CD4-positive, alpha-beta T cell treated with Interleukin-15 for 4 hours (primary cell): ENCODE measurements at places on chromosomes 11 and 22.

DNA sequence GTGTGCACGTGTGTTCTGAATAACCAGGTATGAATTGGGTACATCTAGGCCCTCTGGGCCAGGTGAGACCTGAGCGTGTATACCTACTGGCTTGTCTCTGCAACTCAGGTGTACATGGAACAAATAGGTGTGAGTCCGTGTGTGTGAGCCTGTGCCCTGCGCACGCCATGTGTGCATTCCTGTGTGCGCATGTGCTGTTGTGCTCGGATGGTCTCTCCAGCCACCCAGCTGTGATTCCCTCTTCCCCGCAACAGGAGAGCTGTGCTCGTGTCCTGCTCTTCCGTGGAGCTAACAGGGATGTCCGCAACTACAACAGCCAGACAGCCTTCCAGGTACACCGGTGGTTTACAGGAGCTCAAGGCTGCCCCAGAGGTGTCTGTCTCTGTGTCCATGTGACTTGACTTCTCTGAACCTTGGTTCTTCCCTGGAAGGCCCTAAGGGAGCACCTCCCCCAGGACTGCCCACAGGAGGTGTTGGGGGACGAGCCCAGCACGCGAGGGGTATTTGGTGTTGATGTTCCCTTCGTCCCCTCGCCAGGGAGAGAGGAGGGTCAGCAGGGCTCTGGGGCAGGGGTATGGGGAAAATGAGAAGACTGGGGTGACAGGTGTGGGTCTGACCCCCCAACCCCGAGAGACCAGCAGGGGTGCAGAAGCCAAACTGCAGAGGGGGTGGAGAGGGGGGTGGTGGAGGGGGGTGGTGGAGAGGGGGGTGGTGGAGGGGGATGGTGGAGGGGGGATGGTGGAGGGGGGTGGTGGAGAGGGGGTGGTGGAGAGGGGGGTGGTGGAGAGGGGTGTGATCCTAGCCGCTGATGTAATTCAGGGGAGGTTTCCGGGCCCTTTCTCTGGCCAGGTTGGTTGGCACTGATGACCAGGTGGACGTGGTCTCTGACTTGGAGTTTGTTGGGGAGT, 10.7 kb downstream of the SHANK3 start:
- DNase-seq: no peak

GRCh38 chr22:27919942-27920755, 1.1 kb upstream of the PITPNB start:
- DNase-seq: no peak

GRCh38 chr11:80621871-80622270, 1181.0 kb upstream of the TENM4 start:
- no peak for DNase-seq

- no peak for DNase-seq
Observed at GRCh38 chr11:33636104-33636503, 64.5 kb downstream of the C11orf91 start.

DNA sequence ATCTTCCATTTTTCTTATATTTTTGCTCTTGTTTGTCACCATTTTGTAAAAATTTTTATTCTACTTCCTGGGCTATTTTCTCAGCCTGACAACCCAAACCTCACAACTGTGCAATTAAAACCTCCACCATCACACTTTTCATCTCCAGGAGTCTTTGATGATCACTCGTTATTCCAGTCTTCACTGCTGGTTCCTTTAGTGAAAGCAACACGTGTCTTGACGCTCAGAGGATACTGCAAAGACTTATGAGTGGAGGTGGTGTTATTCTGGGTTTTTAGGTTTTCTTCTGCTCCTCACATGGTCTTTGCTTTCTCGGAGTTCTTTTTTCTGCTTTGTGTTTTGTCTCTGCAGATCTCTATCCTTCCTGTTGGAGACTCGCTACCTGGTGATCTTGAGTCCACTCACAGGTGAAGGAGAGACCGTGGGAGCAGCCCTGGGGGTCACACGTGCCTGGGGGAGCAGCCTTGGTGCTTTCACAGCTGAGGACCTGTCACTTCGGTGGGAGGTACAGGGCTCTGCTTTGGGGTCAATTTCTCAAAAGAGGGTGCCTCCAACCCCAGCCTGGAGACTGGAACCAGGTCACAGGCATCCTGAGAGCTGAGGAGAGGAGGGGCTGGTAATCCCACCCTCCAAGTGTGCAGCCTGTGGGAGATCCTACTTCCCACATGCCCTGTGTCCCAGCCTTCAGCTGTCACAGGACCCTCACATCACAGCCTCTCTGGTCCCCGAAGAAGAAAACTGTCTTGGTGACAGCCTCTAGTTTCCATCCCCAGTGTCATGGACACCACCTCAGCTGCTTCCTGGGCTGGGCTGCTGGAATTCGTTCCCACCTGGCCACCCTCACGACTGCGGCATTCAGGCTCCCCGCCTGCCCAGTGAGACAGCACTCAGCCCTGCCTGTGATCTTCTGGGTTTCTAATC, 11.0 kb downstream of the SULT4A1 start:
- no peak for DNase-seq

GRCh38 chr11:10407055-10407454, 48.0 kb upstream of the AMPD3 start:
- DNase-seq: no peak

DNA sequence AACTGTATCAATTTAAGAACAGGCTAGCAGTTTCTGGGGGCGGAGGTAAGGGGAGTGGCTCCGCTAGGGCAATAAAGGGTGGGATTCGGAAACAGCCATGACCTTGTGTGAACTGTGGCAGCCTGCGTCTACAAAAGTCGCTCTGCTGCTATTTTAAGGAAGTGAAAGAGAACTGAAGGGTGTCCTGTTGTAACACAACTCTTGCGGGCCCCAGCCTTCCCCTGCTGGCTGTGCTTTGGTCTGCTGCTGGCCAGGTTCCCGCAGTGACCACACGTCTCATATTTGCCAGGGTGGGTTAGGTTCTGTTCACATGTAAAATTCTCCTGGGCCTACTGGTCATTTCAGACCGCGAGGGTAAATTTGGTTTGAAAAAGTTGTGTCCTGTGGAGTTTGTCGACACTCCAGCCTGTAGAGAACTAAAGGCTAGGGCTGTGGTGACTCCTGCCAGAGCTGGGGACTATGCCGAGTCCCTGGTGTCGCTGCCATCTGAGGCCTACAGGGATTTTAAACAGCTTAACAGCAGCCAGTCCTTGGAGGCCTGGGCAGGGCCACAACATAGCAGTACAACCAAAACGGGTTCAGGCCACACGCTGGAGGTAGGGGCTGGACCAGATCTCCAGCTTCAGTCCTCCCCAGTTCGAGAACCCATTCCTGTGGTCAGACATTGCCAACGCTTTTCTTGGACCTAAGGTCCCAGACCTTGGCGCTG, 1.1 kb upstream of the PPFIBP2 start:
- no peak for DNase-seq

DNA sequence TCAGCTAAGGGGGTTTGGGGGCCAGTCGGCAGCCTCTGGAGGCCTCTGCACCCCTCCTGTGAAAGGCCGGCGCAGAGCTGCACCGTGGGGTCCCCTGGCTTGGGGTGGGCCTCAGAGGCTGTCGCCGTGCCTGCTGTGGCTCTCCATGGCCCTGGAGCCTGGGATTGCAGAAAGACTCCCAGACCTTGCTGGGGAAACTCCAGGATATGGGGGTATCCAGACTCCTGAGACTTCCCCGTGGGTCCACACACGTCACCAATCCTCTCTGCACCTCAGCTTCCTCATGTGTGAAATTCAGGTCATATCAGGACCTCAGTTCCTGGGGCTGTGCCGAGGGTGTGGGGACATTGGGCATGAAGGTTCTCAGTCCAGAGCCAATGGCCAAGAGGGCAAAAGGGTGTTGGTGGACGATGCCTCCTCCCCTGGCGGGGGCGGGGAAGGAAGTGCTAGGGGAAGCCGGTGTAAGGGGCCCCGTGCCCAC, 97.1 kb downstream of the KCNQ1 start:
- no peak for DNase-seq

- no peak for DNase-seq
Observed at GRCh38 chr11:40797981-40798380, 661.5 kb downstream of the LRRC4C start.

- no peak for DNase-seq
Observed at GRCh38 chr11:11976481-11977127, 31.8 kb downstream of the DKK3 start.

GRCh38 chr11:32032478-32032877, 58.4 kb upstream of the RCN1 start:
- no peak for DNase-seq

DNA sequence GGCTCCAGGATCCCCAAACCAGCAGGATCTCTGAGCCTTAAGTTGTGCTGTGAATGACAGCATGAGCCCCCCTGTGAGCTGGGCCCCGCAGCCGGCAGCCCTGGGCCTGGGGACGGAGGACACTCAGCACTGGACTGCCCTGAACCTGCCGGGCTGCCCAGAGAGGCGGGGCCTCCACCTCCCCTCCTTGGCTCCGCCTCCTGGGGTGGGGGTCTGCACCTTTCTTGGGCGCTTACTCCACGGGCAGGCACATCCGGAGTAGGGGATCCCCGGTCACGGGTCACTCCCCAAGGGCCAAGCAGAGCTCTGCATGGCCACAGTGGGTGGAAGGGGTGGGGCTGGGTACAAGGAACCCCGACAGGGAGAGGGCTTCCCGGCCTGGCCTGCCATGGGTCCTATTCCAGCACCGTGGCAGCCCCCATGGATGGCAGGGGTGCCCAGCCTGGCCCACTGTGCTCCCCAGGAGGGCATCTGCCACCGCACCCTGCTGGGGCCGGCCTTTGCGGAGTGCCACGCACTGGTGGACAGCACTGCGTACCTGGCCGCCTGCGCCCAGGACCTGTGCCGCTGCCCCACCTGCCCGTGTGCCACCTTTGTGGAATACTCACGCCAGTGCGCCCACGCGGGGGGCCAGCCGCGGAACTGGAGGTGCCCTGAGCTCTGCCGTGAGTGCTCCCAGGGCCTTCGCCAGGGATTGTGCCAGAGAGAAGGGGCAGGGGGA, 5.4 kb downstream of the MUC5B start:
- DNase-seq: no peak

DNA sequence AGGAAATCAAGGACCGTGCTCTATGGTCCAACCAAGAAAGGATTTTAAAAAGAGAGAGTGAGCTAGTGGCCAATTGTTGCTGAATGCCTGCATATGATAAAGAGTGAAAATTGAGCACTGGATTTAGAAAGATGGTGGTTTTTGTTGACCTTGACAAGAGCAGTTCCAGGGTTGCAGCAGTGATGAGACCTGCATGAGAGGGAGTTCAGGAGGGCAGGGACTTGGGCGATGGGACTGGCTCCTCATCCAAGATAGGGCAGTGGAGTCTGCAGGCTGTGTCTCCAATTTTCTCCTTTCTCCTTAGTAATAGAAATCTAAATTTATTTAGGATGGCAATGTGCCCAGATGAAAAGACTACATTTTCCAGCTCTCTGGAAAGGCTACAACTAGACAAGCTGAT, 94.0 kb upstream of the B3GAT1 start:
- no peak for DNase-seq

GRCh38 chr22:27331526-27332281, 469.9 kb downstream of the MN1 start:
- DNase-seq: no peak

- DNase-seq: no peak
Observed at GRCh38 chr22:45238957-45239680, 1.6 kb downstream of the KIAA0930 start.

DNA sequence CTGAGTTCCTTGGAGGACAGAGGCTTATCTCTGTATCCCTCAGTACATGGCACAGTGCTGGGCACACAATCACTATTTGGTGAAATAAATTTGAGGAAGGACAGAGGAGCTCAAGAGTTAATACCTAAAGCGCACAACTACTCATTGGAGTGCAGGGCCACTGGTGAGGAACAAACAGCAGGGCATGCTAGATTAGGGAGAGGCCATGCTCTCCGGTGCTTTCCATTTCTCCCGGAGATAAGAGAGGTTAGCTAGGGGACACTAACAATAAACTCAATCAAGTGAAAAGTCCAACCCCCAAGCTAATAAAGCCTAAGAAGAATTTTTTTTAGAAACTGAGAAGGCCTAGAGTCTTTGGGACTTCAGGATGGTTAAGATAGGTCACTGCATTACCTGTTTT, 29.1 kb downstream of the NFRKB start:
- DNase-seq: no peak

DNA sequence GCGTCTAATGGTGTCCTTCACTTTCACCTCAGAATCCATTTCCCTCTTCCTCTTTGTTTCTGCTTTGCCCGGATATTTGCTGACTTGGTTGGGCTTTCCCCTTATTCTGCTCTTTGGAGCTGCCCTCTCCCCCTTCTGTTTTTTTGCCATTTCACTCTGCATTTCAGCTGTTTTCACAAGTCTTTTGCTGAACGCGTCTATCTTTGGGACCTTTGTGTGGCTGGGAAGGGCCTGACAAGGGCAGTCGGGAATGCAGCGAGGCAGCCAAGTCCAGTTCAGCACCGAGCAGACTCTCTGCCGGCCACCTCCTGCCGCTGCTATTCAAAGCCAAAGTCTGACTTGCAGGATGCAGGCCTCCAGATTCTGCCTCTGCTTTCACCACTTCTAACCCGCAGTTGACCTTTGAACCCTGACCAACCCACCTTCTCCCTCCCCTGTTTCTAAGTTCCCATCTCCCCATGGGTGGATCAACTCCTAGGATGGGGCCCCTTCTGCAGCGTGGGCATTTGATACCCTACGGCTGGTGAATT, 38.2 kb downstream of the FEZ1 start:
- DNase-seq: no peak

DNA sequence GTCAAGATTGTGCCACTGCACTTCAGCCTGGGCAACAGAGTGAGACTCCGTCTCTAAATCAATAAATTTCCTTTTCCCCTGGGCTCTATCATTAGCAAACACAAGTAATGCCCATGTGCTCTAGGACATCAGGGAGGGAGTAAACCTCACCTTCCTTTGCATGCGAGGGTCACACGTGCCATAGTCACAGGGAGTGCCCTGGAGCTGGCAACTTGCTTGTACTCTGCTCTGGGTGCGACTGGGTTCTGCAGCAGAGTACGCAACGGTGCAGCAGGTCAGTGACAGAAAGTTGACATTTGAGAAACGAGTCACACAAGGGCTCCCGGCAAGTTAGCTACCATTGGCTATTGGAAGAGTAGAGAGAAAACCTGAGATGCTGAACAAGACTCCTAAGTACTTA, 32.6 kb upstream of the CHKA start:
- no peak for DNase-seq

- DNase-seq: no peak
Observed at GRCh38 chr22:20173246-20173645, 22.4 kb upstream of the CCDC188 start.

DNA sequence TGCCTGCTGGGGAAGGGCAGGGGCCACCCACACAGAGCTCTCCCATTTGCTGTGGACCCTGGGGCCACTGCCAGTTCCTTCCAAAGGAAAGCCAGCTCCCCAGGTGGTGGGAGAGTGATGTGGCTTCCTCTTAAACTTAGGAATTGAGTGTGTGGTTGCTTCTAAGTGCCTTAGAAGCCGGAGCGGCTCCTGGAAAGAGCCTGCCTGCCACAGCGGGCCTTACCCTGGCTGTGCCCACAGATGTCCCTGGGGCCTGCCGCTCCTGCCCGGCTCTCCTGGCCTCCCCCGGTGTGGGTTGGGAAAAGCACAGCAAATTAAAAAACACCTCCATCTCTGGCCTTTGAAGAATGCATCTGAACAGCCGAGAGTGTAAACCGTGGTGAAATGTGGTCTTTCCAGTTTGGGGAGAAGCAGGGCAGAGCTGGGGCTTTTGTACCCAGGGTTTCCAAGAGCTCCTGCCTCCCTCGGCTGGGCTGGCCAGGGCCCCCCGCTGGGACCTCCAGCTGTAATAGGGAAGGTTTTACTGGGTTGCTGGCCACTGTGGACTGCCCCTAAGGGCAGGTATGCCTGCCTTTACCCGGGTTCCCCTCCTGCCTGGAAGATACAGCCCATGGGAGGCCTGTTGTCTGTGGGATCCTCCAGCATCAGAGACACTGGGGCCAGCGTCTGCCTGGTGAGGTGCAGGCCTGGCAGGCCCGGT, 30.2 kb downstream of the LRP5 start:
- no peak for DNase-seq

- DNase-seq: no peak
Observed at GRCh38 chr11:119711476-119711875, 17.5 kb downstream of the NECTIN1 start.
